ENCODE measurements at places on chromosomes 2 and 18.

DNA sequence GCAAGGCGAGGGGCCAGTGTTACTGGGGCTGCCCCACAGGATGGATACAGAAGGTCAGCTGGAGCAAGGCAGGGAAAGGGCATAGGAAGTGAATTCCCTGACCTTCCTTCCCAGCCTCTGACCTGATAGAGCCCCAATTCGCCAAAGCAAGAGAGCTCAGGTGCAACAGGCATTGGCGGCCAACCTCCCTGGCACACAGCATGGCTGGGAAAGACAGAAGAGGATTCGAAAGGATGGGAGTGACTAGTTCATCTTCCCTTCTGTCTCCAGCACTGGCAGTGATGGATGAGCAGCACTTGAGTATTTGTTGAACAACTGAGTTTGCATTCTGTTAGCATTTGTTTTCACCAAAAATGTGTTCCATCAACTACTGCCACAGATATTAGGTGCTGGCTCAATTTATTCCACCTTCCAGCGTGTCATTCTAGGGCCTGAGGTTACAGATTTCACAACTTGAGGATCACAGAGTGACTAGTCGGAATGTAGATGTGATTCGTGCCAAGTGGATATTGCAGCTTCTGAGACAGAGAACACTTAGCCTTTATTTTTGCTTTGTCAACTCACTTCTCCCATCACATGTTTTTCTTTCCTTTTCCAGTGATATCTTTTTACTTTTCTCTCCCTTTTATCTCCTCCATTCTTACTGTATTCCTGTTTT is 6.2 kb downstream of the COPS8 start:
- no peak for DNase-seq

DNA sequence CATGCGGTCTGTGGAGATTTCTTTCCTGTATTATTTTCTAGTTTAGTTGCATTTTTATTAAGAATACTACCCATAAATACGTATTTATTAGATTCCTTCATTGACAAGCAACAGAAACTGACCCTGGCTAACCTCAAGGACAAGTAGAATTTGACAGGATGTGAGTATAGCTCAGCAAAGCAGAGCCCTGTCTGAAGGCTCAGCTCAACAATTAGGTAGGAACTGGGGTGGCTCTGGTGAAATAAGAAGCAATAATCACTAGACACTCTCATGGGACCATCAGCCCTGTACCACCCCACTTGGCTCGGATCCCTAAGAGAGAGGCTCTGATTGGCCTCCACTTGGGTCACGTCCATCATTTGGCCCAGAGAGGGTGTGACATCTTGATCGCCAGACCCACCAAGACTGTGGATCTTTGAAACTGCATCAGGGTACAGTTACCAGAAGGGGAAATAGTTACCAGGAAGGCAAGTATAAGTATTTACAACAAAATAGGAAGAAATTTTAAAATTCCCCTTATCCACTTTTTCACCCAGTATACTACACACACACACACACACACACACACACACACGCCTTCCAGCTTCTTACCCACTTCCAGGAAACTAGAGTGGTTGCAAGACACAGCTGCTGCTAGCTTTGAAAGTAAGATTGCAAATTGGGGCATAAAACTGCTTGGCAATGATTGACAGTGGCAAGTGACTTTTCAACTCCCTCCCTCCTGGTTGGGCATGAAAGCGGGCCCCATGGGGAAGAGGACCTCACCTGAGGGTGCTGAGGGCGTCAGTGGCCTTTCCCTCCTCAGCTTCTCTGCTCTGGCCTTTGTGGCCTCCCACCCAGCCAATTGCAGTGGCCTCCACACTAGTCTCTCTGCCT is 41.8 kb downstream of the KCTD18 start:
- no peak for DNase-seq

DNA sequence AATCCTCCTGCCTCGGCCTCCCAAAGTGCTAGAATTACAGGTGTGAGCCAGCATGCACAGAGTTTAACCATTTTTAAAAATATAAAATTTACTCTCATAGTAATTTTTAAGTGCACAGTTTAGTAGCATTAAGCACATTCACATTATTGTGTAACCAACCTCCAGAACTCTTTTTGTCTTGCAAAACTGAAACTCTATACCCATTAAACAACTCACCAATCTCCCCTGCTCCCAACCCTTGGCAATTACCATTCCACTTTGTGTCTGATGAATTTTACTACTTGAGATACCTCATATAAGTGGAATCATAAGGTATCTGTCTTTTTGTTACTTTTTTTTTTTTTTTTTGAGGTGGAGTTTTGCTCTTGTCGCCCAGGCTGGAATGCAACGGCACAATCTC is 112.5 kb downstream of the BMPR2 start:
- no peak for DNase-seq

- no peak for DNase-seq
Measured at GRCh38 chr2:199556527-199557285, 99.0 kb upstream of the SATB2 start.

DNA sequence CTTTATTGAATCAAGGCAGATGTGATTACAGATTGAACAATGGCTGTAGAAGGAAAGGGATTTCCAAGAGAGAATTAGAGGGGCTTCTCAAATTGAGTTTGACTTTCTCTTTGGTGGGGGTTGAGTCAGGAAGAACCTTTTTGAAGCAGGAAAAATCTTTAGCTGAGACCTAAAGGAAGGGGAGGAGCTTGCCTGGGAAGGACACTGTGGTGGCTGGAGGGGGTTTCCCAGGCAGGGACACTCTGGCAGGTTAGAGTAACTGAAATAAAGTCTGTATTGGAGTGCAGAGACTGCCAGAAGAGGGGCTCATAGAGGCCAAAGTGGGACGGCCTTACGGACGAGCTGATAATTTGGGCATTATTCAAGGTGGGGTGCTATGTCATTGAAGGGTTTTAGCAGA is 69.3 kb downstream of the NEDD4L start:
- no peak for DNase-seq

- DNase-seq = no peak
Measured at GRCh38 chr18:74836296-74837139, 238.8 kb downstream of the ZNF407 start.

- no peak for DNase-seq
Measured at GRCh38 chr2:104952976-104953375, 84.9 kb upstream of the MRPS9 start.

Data from H1 (cell line).